ENCODE measurements at places on chromosomes 4 and X.

DNA sequence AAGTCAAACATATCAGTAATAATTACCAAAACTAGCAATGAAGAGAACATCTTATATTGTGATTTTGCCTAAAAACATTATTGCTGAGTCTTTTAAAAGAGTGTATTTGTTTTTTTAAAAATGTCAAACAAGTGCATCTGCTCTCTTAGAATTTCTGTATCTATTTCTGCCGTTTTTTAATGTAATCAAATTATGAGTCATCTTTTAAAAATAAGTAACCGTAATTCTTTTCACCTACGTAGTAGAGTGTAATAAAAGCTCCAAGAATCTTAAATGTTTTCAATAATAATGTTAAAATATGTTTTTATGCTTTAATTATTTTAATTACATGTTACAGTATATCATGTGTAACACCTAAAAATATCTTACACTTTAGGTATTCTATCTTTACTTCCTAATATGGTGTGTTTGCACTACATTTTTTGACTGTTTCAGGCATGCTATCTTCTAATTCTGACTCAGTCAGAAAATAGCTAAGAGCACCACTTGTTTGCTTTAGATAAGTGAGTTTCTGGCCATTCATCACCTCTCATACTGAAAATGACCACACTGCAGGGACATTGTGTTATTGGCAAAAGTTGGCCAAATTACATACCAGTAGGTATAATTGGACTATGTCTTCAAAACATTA lies 368.5 kb downstream of the PCDH7 start:
- no peak for DNase-seq

GRCh38 chr4:70062000-70062399 lies 11.8 kb downstream of the HTN1 start:
- no peak for DNase-seq

GRCh38 chr4:10701161-10701560 lies 16.6 kb upstream of the CLNK start:
- DNase-seq, result no peak

DNA sequence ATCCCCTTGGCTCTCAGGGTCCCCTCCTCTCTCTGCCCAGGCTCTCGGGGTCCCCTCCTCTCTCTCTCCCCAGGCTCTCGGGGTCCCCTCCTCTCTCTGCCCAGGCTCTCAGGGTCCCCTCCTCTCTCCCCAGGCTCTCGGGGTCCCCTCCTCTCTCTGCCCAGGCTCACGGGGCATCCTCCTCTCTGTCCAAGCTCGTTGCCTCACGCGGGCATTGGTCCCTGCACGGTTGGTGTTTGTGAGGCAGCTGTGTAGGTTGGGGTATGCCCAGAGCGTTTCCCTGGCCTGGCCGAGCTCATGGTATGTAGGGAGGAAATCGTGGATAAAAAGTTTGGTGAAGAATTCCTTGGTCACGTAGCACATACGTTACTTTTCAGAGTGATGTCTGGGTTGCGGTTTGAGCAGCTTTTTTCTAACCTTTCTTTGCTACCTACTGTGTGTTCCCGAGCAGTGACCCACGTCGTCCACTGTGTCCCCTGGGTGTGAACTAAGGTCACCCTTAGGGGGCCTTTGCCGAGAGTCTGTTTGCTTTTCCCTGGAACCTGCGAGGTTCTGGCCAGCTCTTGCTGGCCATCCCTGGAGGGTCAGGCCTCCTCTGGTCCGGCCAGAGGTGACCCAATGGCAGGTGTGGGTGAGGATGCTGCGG lies 36.6 kb downstream of the PCGF3 start:
- DNase-seq, result no peak

DNA sequence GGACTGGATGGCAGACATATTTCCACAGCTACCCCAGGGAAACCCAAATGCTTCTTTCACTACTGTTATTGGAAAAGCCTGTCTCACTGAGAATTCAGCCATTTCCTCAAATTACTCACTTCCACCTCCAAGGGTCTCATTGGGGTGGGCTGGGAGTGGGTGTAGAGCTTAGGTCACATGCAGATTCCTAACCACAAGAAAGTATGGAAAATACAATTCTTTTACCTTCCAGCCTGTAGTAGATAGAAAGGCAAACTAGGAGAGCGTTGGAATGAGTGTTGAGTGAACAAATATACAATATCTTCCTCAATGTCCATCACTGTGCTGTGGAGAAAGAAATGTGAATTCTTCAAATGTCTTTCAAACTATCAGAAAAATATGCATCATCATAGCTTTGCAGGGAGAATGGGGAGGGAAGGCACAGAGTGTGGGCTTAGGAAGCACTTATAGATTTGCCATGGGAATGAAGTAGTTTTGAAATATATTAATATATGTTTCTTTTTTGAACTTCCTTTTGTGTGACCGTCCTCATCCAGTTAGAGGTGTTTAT lies 245.3 kb upstream of the JADE1 start:
- no peak for DNase-seq

GRCh38 chrX:129585691-129586090 lies 45.6 kb downstream of the OCRL start:
- DNase-seq, result no peak

DNA sequence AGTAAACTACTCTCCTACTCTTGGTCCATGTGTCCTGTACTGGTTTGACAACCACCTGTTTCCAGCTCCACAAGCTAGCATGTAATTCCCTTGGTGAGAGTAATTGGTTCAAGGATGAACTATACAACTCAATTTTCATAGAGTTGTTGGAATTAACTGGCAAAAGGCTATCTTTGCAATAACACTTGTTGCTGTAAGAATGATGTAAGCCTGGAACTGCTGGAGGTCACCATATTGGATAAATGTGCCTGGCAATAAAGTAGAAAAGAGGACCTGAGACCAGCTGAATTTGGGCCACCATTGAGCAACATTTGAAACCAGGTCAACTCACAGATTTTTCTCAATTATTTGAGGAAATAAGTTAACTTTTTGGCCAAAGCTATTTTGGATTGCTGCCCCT lies 175.5 kb downstream of the CAMK2D start:
- DNase-seq, result no peak

- DNase-seq, result no peak
These were observed 61.5 kb upstream of the ADRA2C start for GRCh38 chr4:3704669-3705068.

DNA sequence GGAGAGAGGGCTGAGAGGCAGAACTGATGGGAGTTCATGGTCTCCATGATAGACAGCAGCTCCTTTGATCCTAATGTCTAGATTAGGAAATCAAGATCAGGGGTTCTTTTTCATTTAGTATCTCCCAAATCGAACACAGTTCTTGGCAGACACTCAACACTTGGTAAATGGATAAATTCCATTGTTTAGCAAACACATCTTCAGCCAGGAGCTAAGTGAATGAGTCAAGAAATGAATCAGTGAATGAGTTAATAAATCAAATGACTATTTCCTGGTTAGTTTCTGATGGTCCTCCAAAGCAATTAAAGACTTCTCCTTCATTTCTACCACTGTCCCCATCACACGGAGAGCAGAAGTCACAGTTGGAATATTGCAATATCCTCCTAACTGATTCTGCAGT lies 120.0 kb upstream of the SHISA3 start:
- DNase-seq, result no peak

DNA sequence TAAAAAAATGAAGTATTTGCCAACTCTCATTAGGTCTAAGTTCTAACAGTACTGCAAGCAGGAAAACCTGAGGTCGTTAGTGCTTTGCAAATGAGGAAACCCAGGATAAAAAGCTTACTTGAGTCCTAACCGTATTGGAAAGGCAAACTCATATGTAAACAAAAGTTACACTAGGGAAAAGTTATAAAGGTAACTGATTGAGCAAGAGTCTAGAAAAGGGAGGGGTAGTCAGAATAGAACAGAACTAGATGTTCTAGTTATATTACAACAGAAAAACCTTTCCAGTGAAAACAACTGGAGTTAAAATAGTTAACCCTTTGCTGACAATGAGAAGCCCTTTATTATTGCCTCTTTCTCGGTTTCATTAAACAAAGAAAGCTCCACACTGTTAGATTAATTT lies 66.4 kb upstream of the MAOA start:
- DNase-seq, result no peak

GRCh38 chrX:137549851-137550664 lies 15.9 kb upstream of the ZIC3 start:
- DNase-seq, result no peak

GRCh38 chr4:156006192-156006591 lies 52.5 kb upstream of the CTSO start:
- no peak for DNase-seq

DNA sequence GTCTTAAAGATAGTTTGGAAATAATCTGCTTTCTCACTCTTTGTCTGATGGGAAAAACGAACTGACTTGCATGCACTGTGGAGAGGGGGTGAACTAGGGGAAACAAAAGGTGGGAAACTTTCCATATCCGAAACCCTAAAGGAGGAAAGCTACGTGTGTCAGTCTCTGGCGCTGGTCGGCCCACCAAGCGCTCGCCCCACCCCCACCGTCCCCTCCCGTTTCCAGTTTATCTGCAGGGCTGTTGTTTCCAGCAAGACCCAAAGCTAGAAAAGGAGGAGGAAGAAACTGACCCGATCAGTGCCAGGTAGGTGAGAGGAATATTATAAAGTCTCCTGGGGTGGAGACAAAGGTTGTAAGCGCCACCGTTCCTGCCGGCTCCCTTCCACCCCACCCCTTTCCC lies 552 bp downstream of the TCEAL9 start:
- no peak for DNase-seq

GRCh38 chrX:11566789-11567188 lies 98.9 kb downstream of the ARHGAP6 start:
- DNase-seq, result no peak

DNA sequence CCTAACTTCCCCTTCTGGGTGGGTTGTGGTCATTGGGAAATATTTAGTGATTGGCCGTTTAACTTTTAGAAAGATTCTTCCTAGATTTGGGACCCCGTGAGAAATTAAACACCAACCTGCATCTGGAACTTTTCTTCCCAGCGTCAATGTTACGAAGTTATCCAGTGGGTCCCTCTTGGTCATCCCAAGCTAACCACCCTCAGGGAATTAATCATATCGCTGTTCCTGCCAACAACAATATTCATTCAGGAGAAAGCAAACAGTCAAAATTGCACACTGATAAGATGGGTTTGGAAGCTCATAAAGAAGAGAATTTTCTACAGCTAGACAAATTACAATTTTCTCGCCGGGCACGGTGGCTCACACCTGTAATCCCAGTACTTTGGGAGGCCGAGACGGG lies 121.2 kb upstream of the STX18 start:
- DNase-seq, result no peak

DNA sequence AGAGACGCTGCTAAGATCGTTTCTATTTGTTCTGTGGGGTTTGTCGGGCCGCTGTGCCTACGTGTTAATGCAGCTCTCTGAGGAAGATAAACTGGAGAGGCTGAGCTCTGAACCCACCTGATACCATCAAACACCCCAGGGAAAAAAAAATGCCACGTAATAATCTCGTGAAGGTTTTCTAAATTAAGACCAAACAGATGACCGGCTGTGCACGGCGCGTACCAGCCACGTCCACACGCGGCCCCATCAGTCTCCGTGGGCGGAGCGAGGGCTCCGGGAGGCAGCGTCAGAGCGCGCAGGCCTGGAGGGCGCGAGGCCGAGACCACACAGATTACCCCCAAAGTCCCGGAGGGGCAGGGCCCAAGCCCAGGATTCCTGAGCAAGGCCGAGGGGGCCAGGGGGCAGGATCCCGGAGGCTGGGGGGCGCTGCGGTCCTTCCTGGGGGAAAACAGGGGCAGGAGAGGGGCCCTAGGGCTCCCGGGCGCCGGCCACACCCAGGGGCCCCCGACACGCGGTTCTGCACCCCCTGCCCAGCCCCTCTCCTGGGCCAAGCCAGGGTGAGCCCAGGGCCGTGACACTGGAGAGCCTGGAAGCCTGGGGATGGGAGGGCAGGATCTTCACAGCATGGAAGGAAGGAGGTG lies 91.9 kb downstream of the FAM53A start:
- DNase-seq, result peak; percentile 54

DNA sequence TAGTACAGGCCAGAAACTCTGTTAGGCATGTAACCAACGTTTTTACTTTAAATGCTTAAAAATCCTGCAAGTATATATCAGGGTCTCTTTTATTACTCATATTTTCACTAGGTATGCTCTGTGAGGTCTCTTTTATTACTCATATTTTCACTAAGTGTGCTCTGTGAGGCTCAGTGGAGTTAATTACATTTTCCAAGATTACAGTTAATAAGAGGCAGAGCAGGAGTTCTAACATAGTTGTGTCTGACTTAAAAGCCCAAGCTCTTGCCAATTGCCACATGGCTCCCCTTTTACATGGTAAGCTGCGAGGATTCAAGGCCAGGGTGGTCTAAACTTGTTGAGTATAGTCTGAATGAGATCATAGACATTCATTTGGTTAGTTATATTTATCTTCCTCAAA lies 81.0 kb upstream of the ARMCX2 start:
- DNase-seq, result no peak

GRCh38 chr4:128571747-128572146 lies 237.8 kb upstream of the JADE1 start:
- no peak for DNase-seq

DNA sequence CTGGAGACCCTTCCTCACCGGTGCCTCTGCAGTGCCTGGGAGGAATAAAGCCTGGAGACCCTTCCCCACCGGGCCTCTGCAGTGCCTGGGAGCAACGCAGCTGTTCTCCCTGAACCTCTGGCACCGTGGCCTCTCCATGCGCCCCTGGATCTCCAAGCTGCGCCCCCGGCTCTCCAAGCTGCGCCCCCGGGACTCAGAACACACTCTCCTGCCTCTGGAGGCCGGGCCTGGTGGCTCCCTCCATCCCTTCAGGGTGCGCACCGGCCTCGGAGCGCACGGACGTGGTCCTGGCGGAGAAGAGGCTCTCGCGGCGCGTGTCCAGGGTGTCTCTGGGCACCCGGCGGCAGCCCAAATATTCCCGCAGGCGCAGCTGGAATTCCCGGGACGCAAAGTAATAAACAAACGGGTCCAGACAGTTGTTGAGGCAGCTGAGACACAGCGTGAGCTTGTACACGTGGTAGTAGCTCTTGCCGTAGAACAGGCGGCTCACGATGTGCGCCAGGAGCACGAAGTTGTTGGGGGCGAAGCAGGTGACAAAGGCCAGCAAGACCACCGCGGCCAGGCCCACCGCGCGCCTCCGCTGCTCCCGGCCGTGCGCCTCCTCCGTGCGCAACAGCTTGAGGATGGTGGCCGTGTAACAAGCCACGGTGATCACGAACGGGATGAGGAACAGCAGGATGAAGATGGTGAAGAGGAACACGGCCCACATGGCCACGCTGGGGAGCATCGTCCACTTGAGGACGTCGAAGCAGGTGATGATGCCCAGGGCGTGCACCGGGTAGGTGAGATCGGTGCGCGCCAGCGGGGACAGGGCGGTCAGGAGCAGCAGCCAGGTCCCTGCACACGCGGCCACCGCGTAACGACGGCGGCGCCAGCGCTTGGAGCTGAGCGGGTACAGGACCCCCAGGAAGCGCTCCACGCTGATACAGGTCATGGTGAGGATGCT lies 12.8 kb upstream of the ASMTL start:
- DNase-seq, result no peak

DNA sequence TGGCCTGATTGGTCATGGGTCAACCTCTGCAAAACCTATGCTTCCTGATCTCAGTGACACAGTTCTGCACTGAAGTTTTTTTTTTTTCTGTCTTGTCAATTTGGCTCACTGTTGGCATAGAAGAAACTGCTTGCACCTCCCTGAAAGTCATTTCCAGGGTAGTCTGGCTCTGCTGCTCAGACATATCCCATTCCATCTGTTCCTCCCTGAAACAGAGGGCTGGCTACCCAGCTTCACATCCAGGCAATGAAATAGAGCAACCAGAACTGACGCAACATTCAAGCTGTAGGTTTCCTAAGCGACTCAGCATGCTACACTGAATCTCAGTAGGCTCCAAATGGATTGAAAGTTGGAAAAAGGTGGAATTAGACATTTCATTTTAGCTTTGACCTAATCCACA lies 176.8 kb upstream of the MBNL3 start:
- DNase-seq, result no peak
